ENCODE measurements at places on chromosomes 4 and X.

GRCh38 chr4:42658261-42658660 is 1.4 kb upstream of the ATP8A1 start:
- DNase-seq, result no peak

GRCh38 chr4:2823301-2823670 is 20.4 kb upstream of the ADD1 start:
- no peak for DNase-seq

DNA sequence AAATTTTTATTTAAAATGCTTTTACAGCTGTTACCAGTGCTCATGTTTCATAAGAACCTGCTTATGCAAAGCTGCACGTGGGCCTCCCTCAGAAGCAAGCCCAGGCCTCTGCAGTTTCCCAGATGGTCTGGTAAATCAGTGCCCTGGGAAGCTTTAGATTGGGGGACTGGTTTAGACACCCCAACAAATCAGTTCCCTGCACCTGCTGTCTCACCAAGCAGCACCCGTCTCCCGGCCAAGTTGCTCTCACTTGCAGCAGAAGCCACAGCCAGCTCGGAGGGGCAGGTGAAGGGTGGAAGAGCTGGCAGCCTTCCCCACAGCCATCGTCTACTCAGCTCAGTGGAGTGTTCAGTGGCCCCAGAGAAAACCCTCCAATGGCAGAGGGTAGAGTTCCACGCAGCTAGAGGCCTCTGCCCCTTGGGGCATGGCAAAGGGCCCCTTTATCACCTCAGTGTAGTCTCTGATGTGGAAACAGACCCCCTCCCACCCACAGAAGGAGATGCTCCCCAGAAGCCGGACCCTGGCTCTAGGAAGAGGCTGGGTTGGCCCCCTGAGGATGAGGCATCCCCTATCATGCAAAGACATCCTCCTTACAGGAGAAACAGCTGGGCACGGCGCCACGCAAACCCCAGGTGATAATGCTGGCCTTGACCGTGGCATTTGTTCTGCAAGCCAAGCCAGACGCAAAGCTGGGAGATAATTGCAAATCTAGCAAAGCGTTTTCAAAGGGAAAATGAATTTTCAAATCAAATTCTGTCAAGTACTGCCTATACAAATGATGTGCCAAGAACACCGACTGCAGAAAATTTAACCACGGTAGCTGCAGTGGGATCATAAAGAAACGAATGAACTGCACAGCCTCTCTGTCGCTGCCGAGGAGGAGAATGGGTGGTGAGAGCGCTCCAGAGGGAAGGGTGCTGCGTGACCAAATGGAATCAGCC is 51.9 kb downstream of the ZFYVE28 start:
- no peak for DNase-seq

DNA sequence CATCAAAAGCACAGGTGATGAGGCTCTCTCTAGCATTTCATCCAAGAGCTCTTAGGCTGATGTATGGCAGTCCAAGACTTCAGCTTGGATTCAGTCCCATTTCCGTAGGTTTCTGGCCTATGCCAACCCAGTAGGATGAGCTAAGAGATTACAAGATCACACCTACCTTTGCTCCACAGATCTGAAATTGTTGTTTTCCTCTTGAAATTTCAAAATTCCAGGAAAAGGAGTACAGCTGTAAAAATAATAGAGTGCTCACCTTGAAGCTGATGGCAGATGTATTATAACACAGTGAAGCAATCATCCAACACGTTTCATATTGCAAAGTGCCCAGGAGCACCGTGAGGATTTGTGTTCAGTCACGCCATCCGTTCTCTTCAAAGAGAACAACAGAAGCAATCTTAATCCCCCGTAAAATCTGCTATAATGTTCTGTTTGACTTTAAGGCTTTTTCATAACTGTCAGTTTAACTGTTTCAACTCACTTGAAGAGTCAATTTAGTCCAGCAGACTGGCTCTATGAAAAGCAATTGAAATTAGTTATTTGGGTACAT is 137.5 kb downstream of the CPE start:
- DNase-seq, result no peak

GRCh38 chrX:41616935-41617334 is 71.8 kb upstream of the GPR34 start:
- no peak for DNase-seq

- no peak for DNase-seq
Measured at GRCh38 chr4:31193521-31193920, 473.4 kb downstream of the PCDH7 start.

DNA sequence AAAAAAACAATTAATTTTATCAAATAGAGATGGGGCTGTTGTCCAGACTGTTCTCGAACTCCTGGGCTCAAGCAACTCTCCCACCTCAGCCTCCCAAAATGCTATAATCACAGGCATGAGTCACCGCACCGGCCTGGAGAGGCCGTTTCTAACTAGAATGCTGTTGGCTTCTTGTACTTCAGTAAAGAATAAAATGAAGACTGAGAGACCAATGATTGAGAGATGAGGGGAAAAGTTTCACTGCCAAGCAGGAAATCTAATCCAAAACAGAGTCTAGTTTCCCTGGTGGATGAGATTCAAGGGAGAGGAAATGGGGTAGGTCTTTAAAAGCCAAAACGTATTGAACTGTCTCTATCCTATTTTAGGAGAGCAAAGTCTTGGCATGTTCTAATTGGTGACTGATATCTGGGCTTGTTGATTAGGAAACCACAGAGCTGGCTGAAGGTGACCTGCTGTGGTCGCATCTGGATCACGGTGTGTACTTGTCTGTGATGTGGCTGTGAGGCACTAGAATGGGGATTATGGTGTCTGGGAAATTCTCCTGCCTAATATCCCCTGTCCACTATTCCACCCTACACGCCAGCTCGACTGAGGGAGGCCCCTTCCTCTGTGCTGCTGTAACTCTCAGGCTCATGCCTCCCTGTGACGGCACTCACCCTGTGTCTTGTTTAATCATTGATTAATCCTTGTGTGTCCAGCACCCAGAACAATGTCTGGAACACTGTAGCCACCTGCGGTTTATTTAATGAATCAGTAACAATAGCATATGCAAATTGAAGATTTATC is 15.0 kb upstream of the TRIM2 start:
- no peak for DNase-seq

- DNase-seq, result no peak
Measured at GRCh38 chr4:42478946-42479345, 81.7 kb downstream of the SHISA3 start.

- DNase-seq, result no peak
Measured at GRCh38 chr4:66032571-66032970, 362.3 kb upstream of the EPHA5 start.

DNA sequence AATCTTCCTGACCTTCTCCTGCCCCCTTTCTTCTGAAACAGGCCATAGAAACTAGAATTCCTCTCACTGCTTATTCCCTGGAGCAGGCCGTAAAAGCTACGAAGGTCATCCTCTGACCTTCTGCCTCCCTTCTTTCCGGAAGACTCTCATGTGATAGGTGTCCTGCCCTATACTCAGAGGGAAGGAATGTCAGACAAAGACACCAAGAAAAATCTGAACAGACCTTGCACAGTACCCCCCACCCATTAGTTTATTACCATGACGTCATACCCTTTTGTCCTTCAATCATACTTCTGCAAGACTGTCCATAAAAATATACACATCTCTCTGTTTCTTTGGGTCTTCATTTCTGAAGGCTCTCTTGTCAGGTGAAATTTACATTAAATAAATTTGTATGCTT is 1523.9 kb downstream of the RPA4 start:
- DNase-seq, result no peak

GRCh38 chr4:90745176-90745575 is 618.0 kb downstream of the CCSER1 start:
- no peak for DNase-seq

GRCh38 chr4:100081491-100081890 is 108.8 kb downstream of the DDIT4L start:
- DNase-seq, result no peak

DNA sequence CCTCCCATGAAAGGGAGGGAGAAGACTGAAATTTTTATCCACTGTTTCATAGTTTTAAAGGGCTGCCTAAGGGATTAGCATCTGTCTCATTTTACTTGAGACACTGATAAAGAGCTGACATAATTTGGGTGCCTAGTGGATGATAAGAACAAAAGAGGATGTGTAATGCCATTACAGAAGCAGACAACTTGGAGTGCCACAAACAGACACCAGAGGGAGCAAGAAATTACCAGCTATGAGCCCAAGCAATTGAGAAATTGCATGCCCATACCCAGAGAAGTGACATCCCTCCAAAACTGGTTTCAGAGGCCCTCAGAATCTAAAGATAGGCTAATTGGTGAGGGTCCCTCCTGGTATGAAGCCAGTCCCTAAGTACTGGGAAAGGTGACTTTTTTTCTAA is 38.5 kb upstream of the POU3F4 start:
- peak; percentile 25 for DNase-seq

DNA sequence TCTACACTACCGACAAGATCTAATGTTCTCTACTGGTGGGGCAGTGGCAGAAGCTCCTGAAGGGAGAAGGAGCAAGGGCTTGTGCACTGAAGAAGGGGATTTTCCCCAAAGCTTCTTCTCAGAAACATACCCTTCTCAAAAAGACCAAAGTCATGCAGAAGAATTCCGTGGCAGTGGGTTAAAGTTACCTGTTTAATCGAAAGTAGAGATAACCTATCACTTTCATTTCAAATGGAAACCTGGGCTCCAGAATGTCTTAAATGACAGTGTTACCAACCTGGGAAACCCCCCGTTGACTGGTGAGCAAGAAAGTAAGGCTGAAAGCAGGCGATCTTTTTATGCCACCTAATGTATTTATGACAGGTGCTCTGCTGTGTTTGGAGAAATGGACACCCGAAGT is 92.5 kb upstream of the TEX13D start:
- DNase-seq, result peak; percentile 91

DNA sequence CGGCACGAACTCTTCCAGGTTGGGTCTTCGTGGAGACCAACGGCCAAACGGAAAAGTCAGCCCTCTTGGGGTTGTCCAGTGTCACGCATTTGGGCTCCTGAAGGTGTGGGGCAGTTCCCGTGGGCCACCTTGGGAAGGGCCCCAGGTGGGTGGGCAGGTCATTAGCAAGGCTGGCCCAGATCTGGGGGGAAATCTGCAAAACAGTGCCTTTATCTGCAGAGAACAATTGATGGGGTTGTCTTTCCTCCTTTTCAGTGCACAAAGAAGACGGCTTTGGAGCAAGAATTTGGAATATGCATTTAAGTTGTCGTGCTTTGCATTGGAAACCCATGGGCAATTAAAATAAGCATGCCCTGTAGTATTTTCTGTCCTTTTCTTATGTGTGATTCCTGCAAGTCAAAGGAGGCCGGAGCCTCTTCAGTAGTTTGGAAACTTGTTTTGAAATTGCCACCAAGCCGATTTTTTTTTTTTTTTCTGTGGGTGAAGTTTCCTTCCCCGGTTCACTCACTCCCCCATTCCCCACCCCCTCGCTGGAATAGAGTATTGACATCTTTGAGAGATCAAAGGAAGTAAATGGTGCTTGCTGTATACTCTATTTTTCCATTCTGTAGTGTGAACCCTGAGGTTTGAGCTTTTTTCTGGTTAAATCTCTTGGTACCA is 9.8 kb downstream of the ZIC3 start:
- DNase-seq, result no peak

GRCh38 chrX:133229361-133229760 is 11.2 kb upstream of the TFDP3 start:
- no peak for DNase-seq

- DNase-seq, result peak; percentile 9
Measured at GRCh38 chr4:104941661-104942062, 205.0 kb upstream of the TET2 start.

DNA sequence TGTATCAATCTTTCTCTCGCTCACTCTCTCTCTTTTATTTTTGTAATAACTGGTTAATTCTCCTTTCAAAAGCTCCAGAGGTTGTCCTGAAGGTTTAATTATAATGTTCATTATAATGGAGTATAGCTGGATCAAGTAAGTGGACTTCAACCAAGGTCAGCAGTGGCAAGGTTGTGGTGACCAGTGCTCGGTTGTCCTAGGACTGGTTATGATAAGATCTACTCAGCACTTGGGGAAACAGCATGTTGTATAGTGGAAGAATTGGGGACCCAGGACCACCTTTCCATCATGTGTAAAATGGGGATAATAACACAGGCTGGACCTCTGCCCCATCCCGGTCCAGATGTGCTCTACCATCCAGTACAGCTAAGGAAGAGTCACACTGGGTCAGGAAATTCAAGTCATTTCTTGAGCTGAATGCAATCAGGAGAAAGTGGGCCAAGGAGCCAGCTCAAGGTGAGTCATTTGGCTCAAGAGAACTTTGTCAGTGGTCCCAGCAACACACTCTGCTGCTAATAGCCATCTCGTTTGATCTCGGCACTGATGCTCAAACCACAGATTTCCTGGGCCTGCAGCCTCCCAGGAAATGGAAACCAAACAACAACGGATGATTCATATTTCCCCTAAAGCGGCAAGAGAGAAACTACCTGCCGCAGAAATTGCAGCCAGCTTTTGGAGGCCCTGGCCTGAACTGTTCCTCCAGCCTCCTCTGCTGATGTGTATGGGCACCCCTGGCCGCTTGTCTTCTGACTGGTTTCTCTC is 123.6 kb upstream of the RBPJ start:
- DNase-seq, result peak; percentile 95

DNA sequence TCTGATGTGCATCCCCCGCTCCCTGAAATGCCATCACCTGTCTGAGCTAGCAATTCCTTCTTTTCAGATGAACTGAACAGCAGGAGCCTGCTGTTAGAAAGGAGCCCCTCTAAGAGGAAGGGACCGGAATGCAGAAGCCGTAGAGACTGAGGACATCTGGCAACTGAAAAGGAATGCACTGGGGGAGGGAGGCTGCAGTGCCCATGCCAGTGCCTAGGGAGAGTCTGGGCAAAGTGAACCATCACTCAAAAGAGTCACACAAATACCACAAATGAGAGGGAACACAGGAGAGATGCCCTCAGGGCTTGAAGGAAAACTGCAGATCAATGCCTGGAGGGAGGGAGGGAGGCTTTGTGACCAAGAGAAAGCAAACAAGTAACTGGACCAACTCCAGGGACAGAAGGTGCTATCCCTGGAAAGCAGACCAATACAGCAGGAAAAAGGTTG is 93.9 kb upstream of the CBR4 start:
- no peak for DNase-seq

GRCh38 chrX:54198262-54198661 is 15.2 kb upstream of the FAM120C start:
- no peak for DNase-seq

DNA sequence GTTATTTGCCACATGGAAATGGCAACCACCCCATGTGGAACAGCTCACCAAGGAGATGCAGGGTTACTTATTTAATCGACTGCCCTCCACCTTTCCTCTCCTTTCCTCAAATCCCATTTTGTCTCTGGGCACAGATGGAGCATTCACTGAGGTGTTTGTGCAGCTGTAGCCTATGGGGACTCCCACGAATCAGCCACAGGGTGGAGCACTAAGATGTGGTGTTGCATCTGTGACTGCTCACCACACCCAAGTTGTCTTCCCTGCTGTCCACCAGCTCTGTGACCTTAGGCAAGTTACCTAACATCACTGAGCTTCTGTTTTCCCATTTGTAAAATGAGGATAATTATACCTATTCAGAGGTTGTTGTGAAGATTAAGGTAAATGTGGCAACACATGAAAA is 252.4 kb upstream of the CPEB2 start:
- DNase-seq, result peak; percentile 6

DNA sequence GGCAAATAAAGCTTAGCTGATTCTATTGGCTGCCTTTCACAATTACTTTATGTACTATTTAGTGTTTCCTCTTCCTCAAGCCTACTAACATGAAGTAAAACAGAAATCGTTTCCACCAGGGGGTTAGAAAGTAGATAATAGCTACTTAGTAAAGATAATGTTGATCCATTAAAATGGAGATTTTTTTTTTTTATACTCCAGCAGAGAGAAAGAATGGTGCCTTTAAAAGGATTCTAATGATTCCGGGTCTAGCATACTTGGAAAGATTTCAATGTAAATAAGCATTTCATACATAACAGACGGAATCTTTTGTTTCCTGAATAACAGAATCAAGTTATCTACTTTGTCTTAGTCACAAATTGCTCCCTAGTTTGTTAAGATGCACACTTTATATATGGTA is 37.1 kb downstream of the GK start:
- no peak for DNase-seq
